Natural killer cell (primary cell): ENCODE measurements at places on chromosomes 2 and 18.

DNA sequence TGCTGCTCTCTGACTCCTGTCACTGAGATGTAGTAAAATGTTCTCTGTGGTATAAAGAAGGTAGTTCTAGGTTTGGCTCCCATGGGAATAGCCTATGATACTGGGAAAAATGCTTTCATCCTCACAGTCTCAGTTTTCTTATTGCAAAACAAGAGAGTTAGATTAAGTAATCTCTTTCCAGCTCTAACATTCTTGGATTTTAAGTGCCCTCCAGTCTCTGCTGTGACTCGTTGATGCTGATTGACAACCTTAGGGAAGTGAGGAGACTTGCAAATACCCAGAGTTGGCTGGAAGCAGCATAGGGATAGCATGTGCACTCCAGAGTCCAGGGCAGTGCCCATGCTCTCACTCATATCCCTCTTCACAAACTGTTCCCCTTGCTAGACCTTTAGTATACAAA lies 534.9 kb downstream of the SLC4A3 start:
- no peak for DNase-seq
- H3K4me3 ChIP-seq = no peak overlapping the region
- H3K36me3 ChIP-seq = no peaks in the 10 kb centered on the region
- no peaks in the 10 kb centered on the region for H3K4me1 ChIP-seq
- no peak overlapping the region for H3K27ac ChIP-seq

GRCh38 chr2:200000444-200001163 lies 45.2 kb downstream of the MAIP1 start:
- H3K27ac ChIP-seq = no peak overlapping the region
- no peak overlapping the region for H3K4me3 ChIP-seq
- H3K36me3 ChIP-seq = no peaks in the 10 kb centered on the region
- no peak for DNase-seq
- H3K27me3 ChIP-seq = no peaks in the 10 kb centered on the region

DNA sequence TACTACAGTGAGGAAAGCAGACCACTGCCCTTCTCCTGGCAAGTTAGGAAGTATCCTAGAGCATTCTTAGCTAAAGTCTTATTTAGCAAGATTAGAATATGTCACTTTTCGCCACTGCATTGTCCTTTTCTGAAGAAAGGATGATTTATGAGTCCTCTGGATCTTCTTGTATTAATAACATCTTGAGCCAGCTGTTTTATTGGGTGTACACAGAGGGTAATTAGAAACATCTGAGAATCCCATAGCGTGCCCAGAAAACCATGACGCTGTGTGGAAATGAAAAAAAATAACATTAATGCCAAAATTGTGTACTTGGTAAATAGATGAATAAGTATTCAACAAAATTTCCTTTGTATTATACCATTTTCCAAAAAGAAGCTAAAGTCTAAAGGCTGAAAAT lies 198.7 kb downstream of the LTBP1 start:
- no peak overlapping the region for H3K4me3 ChIP-seq
- no peaks in the 10 kb centered on the region for H3K4me1 ChIP-seq
- H3K27ac ChIP-seq = no peak overlapping the region
- no peak for DNase-seq
- no peaks in the 10 kb centered on the region for H3K36me3 ChIP-seq

- H3K4me3 ChIP-seq = no peak overlapping the region
- H3K27me3 ChIP-seq = no peaks in the 10 kb centered on the region
- no peak overlapping the region for H3K27ac ChIP-seq
- no peak for DNase-seq
- no peaks in the 10 kb centered on the region for H3K4me1 ChIP-seq
- H3K36me3 ChIP-seq = no peaks in the 10 kb centered on the region
Observed at GRCh38 chr2:123816928-123817327, 208.2 kb upstream of the CNTNAP5 start.

DNA sequence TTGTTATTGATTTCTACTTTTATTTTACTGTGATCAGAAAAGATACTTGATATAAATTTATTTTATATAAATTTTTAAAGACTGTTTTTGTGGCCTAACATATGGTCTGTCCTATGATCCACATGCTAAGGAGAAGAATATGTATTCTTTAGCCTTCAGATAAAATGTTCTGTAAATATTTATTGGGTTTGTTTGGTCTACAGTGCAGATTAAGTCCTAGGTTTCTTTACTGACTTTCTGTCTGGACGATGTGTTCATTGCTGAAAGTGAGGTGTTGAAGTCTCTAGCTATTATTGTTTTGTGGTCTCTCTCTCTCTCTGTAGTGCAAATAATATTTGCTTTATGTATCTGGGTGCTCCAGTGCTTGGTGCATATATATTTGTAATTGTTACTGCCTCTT lies 30.1 kb downstream of the OXER1 start:
- H3K4me1 ChIP-seq = no peaks in the 10 kb centered on the region
- no peak overlapping the region for H3K27ac ChIP-seq
- H3K36me3 ChIP-seq = peaks cover 1% of the 10 kb centered on the region
- H3K27me3 ChIP-seq = no peaks in the 10 kb centered on the region
- no peak overlapping the region for H3K4me3 ChIP-seq

- peaks cover 35% of the 10 kb centered on the region for H3K36me3 ChIP-seq
- no peaks in the 10 kb centered on the region for H3K27me3 ChIP-seq
- no peaks in the 10 kb centered on the region for H3K4me1 ChIP-seq
- no peak overlapping the region for H3K4me3 ChIP-seq
- no peak overlapping the region for H3K27ac ChIP-seq
- no peak for DNase-seq
Observed at GRCh38 chr2:3451926-3452671, 67.2 kb downstream of the ADI1 start.

- H3K4me3 ChIP-seq = no peak overlapping the region
- H3K27ac ChIP-seq = no peak overlapping the region
- no peaks in the 10 kb centered on the region for H3K4me1 ChIP-seq
- DNase-seq = no peak
- H3K36me3 ChIP-seq = no peaks in the 10 kb centered on the region
- peaks cover 3% of the 10 kb centered on the region for H3K27me3 ChIP-seq
Observed at GRCh38 chr18:22293417-22293816, 124.0 kb downstream of the GATA6 start.

DNA sequence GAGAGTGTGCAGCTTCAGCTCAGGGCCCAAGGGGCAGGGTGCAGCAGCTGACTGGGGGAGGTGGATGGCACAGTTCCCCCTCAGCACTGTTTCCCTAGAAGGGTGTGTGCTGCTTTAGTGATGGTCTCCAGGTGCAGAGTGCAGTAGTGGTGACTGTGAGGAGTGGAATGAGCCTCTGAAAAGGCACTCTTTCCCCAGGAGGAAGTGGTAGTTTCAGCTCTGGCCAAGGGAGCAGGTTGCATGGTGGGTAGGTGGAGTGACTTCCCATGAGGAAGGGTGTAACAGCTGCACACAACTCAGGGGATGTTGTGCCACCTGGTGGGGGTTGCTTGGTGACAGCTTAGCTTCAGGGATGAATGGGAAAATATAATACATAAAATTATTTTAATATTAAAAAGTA lies 251.5 kb upstream of the NXPH2 start:
- H3K27me3 ChIP-seq = no peaks in the 10 kb centered on the region
- H3K27ac ChIP-seq = no peak overlapping the region
- no peak overlapping the region for H3K4me3 ChIP-seq
- H3K4me1 ChIP-seq = no peaks in the 10 kb centered on the region
- no peaks in the 10 kb centered on the region for H3K36me3 ChIP-seq
- no peak for DNase-seq

- peak overlapping the region; percentile 55 for H3K4me3 ChIP-seq
- no peaks in the 10 kb centered on the region for H3K36me3 ChIP-seq
- DNase-seq = no peak
- H3K27ac ChIP-seq = no peak overlapping the region
- H3K27me3 ChIP-seq = peaks cover 63% of the 10 kb centered on the region
Observed at GRCh38 chr18:22170421-22171257, 1.2 kb downstream of the GATA6 start.

- peak; percentile 78 for DNase-seq
- no peaks in the 10 kb centered on the region for H3K36me3 ChIP-seq
- peak overlapping the region; percentile 6 for H3K4me3 ChIP-seq
- H3K27ac ChIP-seq = no peak overlapping the region
Observed at GRCh38 chr2:118855451-118856279, 8.2 kb upstream of the EN1 start.

GRCh38 chr2:223941579-223942277 lies 3.4 kb downstream of the WDFY1 start:
- peaks cover 47% of the 10 kb centered on the region for H3K4me1 ChIP-seq
- DNase-seq = peak; percentile 71
- no peak overlapping the region for H3K4me3 ChIP-seq
- no peaks in the 10 kb centered on the region for H3K27me3 ChIP-seq
- peak overlapping the region; percentile 87 for H3K27ac ChIP-seq

DNA sequence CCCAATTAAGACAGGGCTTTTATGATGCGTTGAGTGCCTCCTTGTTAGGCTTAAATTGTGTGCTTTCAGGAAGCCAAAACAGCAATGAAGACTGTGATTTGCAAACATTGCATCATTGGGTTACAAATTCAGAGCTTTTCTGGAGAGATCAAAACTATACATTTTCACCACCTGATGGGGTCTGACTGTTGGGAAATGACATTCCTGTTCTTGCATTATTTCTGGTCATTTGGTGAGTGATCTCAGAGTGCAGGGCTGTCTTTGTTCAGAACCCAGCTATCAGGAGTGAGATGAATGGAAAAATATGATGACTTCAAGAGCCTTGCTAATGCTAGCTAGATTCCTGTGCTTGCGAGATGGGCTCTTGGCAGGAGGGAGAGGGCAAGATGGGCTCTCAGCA lies 39.1 kb downstream of the SH3RF3 start:
- no peak for DNase-seq
- no peaks in the 10 kb centered on the region for H3K4me1 ChIP-seq
- peaks cover under 1% of the 10 kb centered on the region for H3K27me3 ChIP-seq
- no peak overlapping the region for H3K4me3 ChIP-seq
- H3K27ac ChIP-seq = no peak overlapping the region
- H3K36me3 ChIP-seq = no peaks in the 10 kb centered on the region

DNA sequence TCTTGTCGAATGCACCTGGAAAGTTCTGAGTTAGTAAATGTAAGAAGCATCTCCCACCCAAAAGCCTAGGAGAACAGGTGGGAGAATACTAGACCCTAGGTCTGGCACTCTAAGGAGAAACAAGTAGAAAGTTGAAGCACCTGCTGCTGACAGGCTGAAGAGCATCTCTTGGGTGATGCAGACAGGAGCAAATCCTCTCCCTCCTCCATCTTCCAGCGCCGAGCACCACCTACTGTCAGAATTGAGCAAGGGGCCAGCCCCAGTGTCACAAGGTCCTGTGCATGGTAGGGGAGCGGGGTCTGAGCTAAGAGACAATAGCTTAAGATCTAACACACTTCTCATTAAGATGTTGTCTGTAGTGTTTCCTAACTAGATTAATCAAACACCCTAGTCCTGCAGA lies 52.9 kb downstream of the HK2 start:
- H3K4me1 ChIP-seq = peaks cover 12% of the 10 kb centered on the region
- no peak for DNase-seq
- peaks cover 5% of the 10 kb centered on the region for H3K36me3 ChIP-seq
- no peak overlapping the region for H3K27ac ChIP-seq
- no peak overlapping the region for H3K4me3 ChIP-seq
- no peaks in the 10 kb centered on the region for H3K27me3 ChIP-seq

DNA sequence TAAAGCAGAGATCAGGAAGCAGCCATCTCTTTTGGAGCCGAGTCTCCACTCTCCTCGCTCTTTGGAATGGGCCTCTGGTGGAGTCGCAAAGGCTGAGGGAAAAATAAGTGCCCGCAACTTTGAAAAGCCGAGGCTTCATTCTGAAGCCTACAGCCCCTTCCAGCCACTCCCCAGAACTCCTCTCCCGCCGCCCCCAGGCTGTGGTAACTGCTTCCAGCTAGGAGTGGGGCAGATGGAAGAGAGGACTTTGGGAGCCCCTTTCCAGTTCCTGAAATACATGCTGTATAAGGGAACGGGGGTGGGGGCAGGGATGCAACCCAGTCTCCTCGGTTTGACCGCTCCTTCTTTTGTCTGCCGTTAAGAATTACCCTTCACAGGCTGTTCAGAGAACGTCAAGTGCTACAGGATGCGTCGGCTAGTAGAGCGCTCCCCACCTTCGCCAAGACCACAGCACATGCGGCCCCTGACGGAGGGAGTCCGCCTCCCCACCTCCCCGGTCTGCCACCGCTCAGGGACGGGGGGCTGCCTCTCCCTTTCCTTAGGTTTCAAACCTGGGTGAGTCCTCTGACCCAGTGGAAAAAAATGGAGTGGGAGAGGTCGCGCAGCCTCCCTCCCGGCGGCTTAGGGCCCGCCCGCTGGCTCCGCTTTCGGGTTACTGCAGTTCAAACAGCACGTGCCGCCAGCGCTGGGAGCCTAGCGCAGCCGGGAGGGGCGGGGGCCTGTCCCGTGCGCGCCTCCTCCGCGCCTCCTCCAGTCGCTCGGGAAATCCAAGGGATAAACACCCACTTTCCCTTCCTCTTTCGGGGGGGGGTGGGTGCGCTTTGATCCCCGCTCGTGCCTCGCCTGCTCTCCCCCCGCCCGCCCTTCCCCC lies 4.9 kb downstream of the CYP26B1 start:
- peaks cover 31% of the 10 kb centered on the region for H3K4me1 ChIP-seq
- no peak overlapping the region for H3K4me3 ChIP-seq
- H3K27me3 ChIP-seq = peaks cover 25% of the 10 kb centered on the region
- no peak for DNase-seq

DNA sequence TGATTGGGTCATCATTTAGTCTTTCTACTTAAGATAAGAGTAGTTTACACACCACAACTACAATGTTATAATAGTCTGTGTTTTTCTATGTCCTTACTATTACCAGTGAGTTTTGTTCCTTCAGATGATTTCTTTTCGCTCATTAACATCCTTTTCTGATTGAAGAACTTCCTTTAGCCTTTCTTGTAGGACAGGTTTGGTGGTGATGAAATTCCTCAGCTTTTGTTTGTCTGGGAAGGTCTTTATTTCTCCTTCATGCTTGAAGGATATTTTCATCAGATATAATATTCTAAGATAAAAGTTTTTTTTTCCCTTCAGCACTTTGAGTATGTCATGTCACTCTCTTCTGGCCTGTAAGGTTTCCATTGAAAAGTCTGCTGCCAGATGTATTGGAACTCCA lies 38.0 kb upstream of the SLC16A14 start:
- H3K4me3 ChIP-seq = no peak overlapping the region
- no peaks in the 10 kb centered on the region for H3K36me3 ChIP-seq
- no peaks in the 10 kb centered on the region for H3K4me1 ChIP-seq
- no peaks in the 10 kb centered on the region for H3K27me3 ChIP-seq
- DNase-seq = no peak

GRCh38 chr2:120360307-120360855 lies 14.4 kb downstream of the INHBB start:
- no peak overlapping the region for H3K27ac ChIP-seq
- no peaks in the 10 kb centered on the region for H3K27me3 ChIP-seq

GRCh38 chr18:76754351-76754750 lies 68.0 kb upstream of the ZNF236 start:
- H3K27me3 ChIP-seq = no peaks in the 10 kb centered on the region
- no peaks in the 10 kb centered on the region for H3K4me1 ChIP-seq
- no peak for DNase-seq
- no peak overlapping the region for H3K27ac ChIP-seq
